Left hindlimb (tissue), 1 donor: ENCODE measurements at places on chromosomes 4 and X.

GRCh38 chr4:102871772-102872171, 3.0 kb downstream of the CISD2 start:
- no peak for DNase-seq

GRCh38 chr4:155673453-155673979, 6.9 kb downstream of the GUCY1A1 start:
- DNase-seq: no peak

DNA sequence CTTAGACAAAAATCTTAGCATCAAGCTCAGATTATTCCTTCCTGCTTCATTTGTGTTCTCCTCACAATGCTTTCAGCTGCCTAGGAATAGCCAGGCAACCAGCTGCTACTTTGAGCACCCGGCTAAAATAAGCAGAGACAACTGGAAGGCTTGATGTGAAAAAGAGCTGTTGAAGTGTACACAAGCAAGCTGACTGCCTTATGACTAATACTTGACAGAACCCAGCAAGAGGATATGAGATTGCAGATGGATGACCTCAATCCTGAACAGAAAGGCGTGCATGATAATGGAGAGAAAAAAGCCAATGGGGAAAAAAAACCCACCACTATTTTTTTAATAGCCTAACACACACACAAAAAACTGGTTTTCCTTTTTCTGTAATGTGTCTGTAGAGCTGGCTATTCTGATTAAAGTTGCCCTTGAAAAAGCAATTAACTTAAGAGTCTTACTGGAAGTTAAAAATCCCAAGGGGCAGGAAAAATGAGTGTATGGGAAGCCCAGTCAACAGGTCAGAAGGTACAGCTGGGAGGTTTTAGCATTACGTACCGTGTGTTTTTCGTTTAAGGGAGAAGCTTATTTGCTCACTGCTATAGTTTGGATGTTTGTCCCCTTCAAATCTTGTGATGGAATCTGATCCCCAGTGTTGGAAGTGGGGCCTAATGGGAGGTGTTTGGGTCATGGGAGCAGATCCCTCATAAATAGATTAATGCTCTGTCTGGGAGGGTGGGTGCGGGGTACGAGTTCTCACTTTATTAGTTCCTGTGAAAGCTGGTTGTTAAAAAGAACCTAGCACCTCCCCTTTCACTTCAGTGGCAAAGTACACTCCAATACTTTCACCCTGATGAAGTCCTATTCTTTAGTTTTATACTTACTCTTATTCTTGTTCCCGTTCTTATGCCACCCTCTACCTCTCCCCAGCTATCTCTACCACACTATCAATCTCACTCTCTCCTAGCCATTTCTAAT, 37.1 kb upstream of the HERC6 start:
- no peak for DNase-seq

- DNase-seq: no peak
Measured at GRCh38 chrX:106987488-106987887, 12.5 kb downstream of the MORC4 start.

GRCh38 chr4:187565416-187565815, 430.2 kb upstream of the ZFP42 start:
- DNase-seq: no peak

GRCh38 chr4:18608908-18609533, 587.5 kb upstream of the LCORL start:
- DNase-seq: no peak

- no peak for DNase-seq
Measured at GRCh38 chr4:140556372-140557085, 12.2 kb downstream of the UCP1 start.

DNA sequence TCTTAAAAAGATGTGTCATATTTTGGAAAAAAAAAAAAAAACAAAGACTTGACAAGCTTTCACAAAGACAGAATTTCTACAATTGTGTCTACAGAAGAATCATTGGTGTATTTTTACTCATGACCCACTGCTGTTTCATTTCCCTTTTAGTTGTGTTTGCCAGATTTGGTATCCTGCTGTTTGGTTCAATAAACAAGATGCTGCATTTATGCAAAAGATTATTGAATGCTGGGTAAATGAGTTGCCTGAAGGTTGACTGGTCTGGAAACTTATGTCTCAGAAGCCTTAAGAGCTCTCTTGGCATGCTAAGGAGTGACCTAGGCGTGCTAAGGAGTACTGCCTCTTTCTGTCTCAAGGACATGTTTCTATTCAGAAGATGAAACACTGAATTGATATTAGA, 64.9 kb upstream of the NPY2R start:
- DNase-seq: no peak

DNA sequence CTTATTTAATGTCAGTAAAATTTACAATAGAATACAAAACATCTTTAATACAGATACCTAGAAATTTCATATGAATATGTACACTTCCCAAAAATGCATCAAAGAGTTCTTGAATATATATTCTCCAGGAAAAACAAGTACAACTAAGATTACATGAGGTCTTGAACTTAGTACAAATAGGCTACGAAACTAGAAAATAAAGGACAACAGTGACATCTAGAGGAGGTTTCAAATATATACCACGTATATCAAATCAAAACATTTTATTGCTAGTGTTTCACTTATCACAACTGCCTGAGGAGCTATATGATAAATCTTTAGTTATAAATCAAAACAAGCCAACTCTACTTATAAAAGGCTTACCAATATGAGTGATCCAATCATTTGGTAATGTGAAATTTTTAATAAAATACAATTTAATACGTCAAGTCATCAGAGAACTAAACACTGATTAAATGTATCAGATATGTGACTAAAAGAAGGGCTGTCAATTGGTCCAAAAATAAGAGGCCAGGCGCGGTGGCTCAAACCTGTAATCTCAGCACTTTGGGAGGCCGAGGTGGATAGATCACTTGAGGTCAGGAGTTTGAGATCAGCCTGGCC, 36.6 kb downstream of the ANAPC10 start:
- DNase-seq: no peak

DNA sequence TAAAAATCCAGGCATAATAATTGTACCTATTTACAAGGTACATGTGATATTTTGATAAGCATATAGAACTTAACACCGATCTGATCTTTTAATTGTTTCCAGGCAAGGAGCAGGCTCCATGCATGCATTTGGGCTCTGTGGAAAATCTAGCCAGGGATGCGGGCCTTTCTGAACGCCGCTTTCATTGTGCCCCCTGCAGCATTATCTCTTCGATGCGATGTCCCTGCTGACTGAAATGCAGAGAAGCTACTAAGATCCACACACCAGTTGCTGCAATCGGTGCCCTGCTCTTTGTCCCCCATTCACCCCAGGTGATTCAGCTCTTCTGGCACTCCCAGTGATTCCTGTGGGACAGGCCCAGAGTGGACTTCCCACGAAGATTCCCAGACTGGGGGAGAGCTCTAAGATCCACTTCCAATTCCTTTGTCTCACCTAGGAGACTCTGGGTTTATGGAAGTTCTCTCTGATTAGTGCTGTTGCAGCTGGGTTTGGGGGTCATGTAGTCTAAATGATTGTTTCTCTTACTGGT, 254.3 kb upstream of the AGA start:
- DNase-seq: no peak

GRCh38 chr4:153555730-153556434, 89.7 kb downstream of the TMEM131L start:
- peak; percentile 90 for DNase-seq
